ENCODE measurements at places on chromosomes 12 and 14.

DNA sequence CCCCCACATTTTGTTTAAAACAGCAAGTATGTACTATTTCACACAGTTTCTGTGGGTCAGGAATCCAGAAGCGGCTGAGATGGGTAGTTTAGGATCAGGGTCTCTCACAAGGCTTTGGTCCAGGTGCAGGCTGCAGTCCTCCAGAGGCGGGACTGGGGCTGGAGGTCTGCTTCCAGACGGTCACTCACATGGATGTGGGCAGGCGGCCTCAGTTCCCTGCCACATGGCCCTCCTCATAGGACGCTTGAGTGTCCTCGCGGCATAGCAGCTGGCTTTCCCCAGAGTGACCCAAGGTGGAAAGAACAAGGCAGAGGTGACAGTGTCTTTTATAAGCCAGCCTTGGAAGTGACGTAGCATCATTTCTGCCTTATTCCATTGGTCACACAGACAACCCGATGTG is 7.9 kb upstream of the C1RL start:
- DNase-seq = no peak

DNA sequence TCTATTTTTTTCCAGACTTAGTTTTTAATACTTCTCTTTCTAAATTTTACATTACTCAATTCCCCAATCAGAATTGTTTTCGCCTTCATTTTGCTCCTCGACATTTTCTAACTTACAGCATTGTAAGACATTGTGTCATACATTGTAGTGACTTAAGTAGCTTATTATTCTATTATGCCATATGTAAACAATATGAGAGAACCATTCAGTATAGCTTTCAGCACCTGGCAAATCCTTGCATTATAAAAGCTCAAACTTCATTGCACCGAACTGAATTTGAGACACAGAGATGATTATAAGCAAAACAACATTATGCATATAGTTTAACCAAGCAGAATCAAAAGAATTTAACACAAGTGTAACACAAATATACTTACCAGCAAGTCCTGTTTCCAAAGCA is 46.8 kb downstream of the EXOC5 start:
- no peak for DNase-seq

GRCh38 chr12:75529316-75529715 is 17.9 kb upstream of the KRR1 start:
- DNase-seq = no peak

GRCh38 chr14:32225378-32225920 is 22.4 kb upstream of the RNU6-8 start:
- no peak for DNase-seq

- DNase-seq = no peak
Observed at GRCh38 chr12:14951851-14952250, 9.6 kb downstream of the ARHGDIB start.
